ENCODE measurements at places on chromosomes 6 and 20.

DNA sequence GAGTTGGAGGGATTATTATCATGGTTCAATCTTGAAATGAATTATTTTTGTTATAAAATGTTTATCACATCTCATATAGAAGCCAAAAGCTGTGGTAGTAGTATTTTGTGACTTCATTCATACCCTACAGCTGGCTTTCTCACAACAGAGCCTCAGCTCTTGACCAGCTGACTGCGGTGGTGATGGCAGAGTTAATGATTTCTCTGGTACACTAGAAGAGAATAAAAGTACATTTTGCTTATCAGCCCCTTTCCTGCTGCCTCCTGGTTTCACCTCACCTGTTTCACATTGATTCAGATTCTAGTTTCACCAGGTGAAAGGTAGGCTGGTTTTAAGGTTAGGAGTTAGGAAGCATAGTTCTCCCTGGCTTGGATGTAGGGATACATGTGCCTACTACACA is 55.7 kb downstream of the AFG1L start:
- no peak for DNase-seq

GRCh38 chr6:80376411-80376810 is 269.9 kb downstream of the BCKDHB start:
- no peak for DNase-seq

GRCh38 chr20:63964412-63964811 is 5.3 kb downstream of the ZNF512B start:
- DNase-seq: no peak

- DNase-seq: peak; percentile 67
Measured at GRCh38 chr6:16669227-16669626, 92.0 kb downstream of the ATXN1 start.

DNA sequence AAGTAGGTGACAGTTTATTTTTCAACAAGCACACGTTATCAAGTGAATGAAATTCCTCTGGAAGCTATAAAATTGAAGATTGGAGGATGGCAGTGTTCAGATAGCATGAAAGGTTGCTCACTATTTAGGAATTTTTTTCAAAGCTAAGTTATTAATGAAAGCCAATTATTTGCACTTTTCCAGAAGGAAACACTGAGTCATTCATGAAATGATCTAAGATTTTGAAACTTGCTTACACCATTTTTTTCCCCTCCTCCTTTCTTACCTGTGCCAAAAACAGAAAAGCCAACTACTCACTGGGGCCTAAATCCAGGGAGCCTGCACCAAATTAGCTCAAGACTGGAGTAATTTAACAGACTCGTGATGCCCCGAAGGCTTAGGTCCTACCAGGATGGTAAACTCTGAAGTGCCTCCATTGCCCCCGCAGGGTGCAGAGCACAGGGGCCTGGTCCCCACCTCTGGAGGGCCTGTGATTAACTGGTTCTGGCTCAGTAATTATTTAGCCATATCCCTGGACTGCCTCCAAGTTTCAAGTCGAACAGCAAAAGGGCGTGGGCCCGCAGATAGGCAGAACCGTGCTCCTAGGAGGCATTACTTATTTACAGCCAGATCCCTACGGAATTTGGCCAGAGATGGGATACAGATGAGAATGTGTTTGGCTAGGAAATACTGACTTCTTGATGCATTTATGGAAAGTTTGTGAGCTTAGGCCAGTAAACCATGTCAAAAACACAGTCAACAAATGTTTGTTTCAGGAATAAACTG is 28.0 kb upstream of the ZNF217 start:
- DNase-seq: no peak
